ENCODE measurements at places on chromosomes 12 and 14.

- no peak for DNase-seq
Measured at GRCh38 chr14:93173943-93174395, 10.7 kb downstream of the MOAP1 start.

DNA sequence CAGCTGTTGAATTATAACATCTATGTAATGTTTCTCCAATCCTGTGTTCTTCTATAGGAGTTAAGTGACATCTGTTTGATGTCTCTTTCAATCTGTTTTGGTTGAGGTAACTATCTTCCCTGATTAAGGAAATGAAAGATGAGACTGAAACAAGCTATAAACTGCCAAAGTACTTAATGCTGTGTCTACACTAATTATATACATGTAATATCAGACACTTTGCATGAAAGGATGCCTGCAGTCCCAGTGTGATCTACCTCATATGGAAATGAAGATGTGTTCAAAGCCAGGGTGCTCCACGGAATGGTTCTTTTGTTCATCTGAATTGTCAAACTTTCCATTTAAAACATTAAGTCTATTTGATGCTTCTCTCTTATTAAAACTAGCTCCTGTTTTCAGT, 958.3 kb downstream of the GALC start:
- DNase-seq = no peak

GRCh38 chr12:25877446-25877845, 81.0 kb upstream of the RASSF8 start:
- DNase-seq = no peak

DNA sequence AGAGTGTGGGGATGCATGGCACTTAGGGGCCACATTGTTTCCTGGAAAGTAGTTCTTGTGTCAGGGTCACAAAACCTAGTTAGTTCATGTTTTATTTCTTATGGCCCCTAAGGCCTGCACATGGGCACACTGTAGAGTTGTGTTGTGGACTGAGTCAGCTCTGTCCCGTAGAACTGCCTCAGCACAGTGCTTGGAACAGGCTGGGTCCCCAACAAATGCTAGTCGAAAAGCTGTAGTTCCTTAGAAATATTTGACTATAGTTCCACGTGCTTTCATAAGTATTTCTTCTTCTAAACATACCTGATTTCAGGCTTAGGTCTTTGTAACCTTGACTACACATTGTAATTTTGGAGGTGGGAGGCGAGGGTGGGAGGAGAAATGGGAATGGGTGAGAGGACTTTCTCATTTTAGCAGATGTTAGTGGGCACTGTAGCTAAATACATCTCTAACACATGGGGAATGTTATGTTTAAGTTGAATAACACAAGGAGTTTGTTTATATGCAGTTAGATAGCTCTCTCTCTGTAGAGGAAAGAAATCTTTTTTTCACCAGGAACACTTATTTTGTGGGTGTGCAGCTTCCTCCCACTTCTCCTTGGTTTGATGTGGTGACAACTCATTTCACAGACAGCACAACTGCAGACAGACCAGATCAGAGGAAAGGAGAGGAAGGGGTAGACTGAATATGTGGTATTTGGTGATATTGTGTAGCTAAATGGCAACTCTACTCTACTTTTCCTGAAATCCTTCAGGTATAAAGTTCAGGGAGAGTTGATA, 39.5 kb upstream of the DACT1 start:
- no peak for DNase-seq

DNA sequence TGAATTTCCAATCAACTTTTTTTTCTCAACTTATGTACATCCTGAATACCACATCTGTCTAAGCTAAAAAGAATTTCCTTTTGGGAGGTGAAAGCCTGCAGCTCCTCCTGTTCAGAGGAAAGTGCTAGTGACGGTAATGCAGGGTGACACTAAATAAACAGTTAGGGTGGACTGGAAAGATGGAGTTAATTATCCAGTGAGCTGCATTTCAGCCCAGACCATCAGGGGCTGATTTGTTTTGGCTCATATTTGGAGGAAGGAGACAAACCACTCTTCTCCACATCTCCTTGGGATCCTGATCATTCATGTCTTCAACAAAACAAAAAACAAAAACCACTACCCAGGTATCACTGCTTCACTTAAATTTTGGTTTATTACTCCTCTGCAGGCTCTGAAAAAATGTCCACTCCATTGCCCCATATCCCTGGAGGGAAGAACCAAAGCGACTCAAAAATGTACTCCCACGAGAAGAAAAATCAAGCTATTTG, 5.1 kb upstream of the SIX1 start:
- DNase-seq = no peak

DNA sequence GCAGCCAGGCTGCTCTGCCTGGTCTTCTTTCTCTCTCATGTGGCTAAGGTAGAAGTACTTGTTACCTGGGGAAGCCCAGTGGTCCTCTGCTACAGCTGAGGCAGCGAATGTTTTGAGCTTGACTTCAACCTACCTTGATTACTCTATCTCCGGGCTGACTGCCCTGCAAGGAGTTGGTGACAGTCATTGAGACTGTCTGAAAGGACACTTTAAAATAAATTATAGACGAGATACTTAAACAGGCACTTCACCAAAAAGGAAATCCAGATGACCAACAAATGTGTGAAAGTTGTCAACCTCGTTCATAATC, 474 bp upstream of the CIT start:
- no peak for DNase-seq

DNA sequence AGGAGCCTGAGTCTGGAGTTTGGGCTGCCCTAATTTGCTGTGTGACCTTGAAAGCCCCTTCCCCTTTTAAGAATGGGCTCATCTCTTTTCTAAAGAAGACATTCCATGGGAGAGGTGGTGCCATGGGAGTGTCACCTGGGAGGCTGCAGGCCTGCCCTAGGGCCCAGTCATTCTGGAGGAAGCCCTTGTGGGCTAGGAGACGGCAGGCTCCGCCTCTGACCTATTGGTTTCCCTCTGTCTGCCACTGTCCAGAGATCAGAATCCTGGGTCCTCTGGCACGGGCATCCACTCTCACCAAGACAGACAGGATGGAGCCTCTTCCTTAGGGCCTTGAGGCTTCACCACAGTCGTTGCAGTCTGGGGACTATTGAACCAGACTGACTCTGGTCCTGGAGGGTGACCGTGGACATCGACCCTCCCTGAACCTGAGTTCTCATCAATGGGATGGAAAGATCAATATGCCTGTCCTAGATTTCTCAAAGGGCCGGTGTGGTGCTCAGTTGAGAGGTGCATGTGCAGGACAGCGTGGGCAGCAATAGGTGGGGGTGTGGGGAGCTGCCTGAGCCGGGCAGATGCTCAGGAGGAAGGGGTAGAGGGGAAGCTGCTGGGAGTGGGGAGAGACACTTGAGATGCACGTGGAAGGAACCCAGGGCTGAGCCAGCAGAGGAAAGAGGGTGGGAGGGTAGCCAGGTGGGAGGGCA, 12.2 kb upstream of the CLMN start:
- DNase-seq = no peak

GRCh38 chr14:94773061-94773648, 3.2 kb upstream of the GSC start:
- no peak for DNase-seq
